ENCODE measurements at places on chromosomes 3 and 15.

GRCh38 chr15:74997141-74997540 lies 1.8 kb downstream of the SCAMP5 start:
- no peak for DNase-seq

- no peak for DNase-seq
These were observed 349.9 kb downstream of the ZBBX start for GRCh38 chr3:167030082-167030725.

- no peak for DNase-seq
These were observed 218.1 kb upstream of the SATB1 start for GRCh38 chr3:18643281-18643680.

- no peak for DNase-seq
These were observed 8.6 kb downstream of the SLC6A1 start for GRCh38 chr3:11001020-11001657.

DNA sequence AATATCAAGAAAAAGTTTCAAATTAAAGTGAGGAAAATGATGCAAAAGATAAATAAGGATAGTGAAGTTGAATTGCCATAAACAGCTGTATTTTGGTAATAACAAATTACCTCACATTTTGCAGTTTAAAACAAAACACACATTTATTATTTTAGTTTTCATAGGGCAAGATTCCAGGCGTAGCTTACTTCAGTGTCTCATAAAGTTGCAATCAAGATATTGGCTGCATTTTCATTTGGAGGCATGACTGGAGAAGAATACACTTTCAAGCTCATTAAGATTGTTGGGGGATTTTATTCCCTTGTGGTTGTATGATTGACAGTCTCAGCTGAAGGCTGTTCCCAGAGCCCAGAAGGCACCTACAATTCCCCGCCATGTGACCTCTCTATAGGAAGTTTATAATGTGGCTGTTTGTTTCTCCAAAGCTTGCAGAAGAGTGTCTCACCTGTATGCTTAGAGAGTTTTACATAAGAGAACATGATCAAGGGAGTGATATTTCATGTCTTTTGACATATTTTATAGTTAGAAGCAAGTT lies 151.4 kb downstream of the OTOL1 start:
- no peak for DNase-seq

GRCh38 chr3:190580417-190580816 lies 66.5 kb downstream of the IL1RAP start:
- DNase-seq = no peak

DNA sequence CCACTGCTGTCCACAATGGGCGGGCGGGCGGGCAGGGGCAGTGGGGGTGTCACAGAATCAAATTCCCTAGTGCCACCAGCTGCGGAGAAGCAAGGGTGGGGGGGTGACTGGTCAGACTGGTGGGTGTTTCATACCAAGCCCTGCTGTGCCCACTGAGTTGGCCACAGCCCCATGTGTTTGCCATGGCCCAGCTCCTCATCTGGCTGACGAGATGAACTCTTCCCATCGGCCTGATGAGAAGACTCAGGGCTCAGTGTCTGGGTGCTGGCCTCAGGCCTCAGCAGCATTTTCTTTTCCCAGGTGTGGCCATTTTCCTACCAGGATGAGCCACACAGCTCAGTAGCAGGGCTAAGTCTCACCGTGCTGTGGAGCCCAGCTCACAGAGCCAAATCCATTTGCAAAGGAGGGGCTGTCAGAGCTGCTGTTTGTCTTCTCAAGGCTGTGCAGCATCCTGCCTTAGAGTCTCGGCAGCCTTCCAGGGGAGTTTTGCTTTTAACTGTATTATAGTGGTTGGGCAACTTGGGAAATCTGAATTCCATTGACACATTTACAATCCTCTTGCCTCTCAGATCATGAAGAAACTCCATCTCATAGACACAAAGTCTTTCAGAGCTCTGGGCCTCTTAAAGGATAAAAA lies 176.8 kb downstream of the ABHD5 start:
- no peak for DNase-seq

- peak; percentile 0 for DNase-seq
These were observed 300.6 kb upstream of the KCNH8 start for GRCh38 chr3:18847583-18848197.

DNA sequence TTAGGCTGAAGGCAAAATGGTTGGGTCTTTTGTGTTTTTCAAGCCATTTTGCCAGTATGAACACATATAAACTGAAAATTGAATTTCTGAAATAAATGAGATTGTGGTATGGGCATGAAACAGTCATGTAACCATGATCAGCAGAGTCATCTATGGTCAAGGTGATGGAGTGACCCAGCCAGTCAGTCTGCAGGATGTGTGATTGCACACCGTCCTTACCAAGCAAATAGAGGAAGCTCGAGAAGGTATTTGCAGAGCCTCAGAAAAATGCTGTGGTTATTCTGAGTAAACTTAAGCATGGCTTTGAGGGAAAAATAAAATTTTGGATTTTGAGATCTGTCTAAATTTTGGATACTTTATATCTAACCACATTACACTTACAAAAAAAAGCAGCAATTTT lies 95.9 kb upstream of the RNF7 start:
- no peak for DNase-seq

DNA sequence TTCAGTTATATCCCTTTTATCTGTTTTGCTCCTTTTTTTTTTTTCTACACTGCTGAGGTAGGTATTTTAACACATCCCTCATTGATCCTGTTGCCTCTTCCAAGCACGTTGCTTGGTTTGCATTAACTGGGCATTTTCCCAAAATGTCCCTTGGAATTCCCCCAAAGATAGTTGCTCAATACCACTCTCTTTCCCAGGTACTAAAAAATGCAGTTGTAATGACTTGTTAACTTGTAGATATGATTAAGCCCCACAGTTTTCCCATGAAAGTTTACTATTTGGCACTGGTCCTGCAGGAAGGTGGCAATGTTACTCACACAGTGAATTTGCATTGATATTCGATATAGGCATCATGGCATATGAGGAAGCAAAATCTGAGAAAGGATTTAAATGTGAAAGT lies 67.1 kb downstream of the GRM7 start:
- no peak for DNase-seq

GRCh38 chr3:125351152-125351551 lies 24.0 kb downstream of the ZNF148 start:
- no peak for DNase-seq

- no peak for DNase-seq
These were observed 66.6 kb downstream of the DUT start for GRCh38 chr15:48397841-48398240.

DNA sequence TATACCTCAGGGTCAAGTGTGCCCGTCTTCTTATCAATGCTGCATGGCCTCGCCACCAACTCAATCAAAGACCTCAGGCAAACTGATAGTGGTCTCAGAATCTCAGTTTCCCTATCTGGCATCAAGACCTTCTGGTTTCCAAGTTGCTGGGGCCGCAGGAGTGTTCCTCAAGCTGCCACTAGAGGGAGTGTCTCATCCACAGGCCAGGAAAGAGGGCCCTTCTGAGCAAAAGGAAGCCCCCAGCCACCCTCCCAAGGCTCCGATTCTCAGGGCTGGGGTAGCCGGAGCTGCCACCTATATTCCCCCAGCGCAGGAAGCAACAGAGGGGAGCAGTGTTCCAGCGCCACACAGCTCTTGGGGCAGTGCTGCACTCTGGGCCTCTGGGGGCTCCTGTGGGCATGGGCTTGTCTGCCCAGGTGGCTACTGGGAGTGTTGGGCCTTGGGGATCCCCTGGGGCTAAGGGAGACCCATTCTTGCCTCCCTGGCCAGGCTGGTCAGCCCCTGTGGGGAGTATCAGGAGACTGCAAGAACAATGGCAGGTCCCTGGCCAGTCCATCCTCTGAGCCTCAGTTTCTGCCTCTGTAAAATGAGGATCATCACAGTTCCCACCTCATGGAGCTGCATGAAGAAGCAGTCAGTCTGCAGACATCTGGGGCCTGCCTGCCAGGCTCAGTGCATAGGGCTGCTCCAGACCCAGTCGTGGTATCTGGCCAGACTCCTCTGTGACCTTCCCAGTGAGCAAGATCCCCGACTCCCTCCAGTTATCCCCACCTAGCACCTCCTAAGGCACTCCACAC lies 23.4 kb upstream of the SEC13 start:
- DNase-seq = peak; percentile 57

GRCh38 chr3:41893977-41894376 lies 67.9 kb downstream of the ULK4 start:
- DNase-seq = peak; percentile 15

GRCh38 chr3:69130689-69131088 lies 8.3 kb upstream of the LMOD3 start:
- no peak for DNase-seq

DNA sequence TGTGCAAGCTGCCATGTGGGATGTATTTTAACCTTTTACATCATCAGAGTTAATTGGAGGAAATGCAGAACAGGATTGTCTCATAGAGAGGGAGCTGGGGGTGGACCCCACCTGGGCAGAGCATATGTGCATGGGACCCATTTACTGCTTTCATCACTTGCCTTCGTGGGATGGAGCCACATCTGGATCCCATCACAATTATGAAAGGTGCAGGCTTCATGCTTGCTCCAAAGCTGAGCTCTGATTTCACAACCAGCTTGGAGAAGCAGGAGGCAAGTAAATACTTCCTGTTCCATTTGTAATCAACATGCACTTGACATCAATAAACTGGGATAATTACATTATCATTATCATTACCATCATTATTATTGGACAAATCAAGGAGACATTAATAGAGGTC lies 161.9 kb downstream of the ALDH1A2 start:
- no peak for DNase-seq
